ENCODE measurements at places on chromosomes 4 and X. TPM values are rescaled to one million over a fixed set of nuclear protein-coding genes. Genes with fewer than 3 reads are reported as not detected.

DNA sequence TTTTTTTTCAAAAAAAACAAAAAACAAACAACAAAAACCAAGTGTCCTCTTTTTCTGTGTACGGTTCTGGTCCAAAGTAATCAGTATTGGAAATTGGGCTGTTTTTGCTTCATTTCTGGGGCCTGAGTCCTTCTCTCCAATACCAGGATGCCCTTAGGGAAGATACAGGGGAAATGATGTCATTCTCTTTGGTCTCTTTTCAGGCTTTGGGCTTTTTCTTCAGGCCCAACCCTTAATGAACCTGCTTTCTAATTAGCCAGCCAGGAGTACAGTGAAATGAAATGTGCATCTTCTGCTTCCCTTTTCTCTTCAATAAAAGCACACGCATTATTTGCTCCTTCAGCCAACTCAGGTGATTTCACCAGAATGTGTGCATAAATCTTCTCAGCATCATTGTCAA lies 52.6 kb upstream of the RBPJ start:
- DNase-seq, result no peak

Gene FRMPD3
- 0.01 TPM for polyA plus RNA-seq

DNA sequence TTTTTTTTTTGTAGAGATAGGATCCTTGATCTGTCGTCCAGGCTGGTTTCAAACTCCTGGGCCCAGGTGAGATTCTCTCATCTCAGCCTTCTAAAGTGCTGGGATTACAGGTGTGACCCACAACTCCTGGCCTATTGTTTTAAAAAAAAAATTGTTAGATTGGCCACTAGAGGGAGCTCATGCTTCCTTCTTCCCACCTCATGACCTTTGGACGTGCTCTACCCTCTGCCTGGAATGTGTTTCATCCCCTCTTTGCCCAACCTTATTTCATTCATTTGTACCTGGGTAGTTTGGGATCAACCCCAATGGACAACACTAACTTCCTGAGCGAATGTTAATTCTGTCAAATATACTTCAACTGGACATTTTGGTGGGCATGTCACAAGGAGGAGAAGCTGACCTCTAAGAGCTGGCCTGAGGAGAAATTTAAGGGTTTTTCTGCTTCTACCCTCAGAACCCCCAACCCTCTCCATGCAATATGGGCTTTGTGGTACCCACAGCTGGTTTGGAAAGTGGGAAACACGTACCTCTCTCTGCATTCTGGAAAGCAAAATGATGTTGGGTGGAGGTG lies 6.4 kb downstream of the PPEF2 start:
- no peak for DNase-seq

DNA sequence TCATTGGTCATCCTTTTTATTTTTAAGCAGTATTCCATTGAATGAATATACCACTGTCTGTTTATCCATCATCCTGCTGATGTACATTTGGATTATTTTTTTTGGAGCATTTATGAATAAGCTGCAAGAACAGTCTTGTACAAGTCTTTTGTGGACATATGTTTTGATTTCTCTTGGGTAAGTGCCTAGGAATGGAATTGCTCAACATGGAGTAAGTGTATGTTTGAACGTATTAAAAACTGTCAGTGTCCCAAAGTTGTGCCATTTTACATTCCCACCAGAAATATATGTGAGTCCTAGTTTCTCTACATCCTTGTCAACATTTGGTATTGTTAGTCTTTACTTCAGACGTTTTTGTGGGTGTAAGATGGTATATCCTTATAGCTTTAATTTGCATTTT lies 287.0 kb upstream of the POF1B start:
- no peak for DNase-seq

- no peak for DNase-seq
Observed at GRCh38 chr4:39357002-39357401, 9.2 kb downstream of the RFC1 start.

- DNase-seq, result no peak
Observed at GRCh38 chrX:57737881-57738280, 57.8 kb upstream of the NLRP2B start.

DNA sequence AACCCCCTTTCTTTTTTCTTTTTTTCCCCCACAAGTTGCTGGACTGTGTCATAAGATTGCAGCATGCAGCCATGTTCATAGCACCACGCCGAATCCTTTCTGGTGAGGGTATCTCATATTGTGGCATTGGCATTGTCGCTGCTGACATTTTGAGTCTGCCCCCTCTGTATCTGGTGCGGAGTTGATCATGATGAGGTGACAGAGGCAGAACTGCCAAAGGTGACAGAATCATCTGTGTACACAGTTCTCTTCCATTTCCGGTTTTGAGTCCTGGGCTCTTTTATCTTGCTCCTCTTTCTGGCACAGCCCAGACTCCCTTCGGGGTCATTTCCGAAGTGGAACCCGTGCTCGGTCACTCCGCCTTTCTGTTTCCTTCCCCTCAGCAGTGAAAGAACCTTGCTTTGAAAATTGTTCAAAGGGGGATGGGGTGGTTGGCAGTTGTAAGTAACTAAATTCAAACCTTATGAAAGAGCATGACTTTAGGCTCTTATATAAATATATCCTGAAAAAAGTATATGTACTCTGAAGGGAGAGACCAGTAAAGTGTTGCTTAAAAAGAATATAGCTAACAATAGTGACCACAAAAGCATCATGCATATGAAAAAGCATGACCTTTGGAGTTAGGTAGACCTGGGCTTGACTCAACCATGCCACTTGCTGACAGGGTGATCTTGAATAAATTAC lies 55.0 kb upstream of the BMP2K start:
- no peak for DNase-seq

DNA sequence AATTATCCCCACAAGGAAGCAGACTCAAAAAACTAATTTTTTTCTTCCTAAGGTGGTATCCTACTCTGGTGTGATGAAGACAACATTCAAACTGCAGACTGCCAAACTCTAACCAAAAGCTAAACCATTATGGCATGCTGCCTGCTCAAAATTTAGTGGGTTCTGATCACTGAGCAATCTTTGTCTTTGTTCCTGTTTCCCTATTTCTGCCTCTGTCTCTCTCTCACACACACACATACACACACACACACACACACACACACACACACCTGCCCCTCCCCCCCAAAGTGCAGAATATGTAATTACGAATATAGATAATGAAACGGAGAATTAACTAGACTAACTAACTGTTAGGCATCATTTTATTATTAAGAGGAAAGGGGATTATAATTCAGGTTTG lies 1278.6 kb downstream of the PCDH7 start:
- no peak for DNase-seq

- DNase-seq, result no peak
Observed at GRCh38 chrX:37677765-37678164, 7.8 kb upstream of the XK start.

GRCh38 chrX:53227224-53227765 lies 2.3 kb upstream of the KDM5C start:
- no peak for DNase-seq

GRCh38 chrX:1190596-1191145 lies 21.8 kb downstream of the CRLF2 start:
- DNase-seq, result no peak

- DNase-seq, result no peak
Observed at GRCh38 chrX:63740382-63740781, 44.6 kb downstream of the ARHGEF9 start.

Gene MOSPD2
- polyA plus RNA-seq, result 26.4 TPM

- no peak for DNase-seq
Observed at GRCh38 chr4:141132709-141133145, 542 bp downstream of the RNF150 start.

GRCh38 chr4:151672996-151673395 lies 87.8 kb downstream of the GATB start:
- DNase-seq, result no peak

GRCh38 chr4:91028228-91028627 lies 901.0 kb downstream of the CCSER1 start:
- no peak for DNase-seq

Gene ADRA2C
- polyA plus RNA-seq, result not detected

- no peak for DNase-seq
Observed at GRCh38 chr4:4392501-4393183, 5.7 kb downstream of the NSG1 start.

- no peak for DNase-seq
Observed at GRCh38 chr4:38805530-38806145, 1.0 kb upstream of the TLR1 start.

Gene SOWAHD
- polyA plus RNA-seq, result 0.25 TPM

DNA sequence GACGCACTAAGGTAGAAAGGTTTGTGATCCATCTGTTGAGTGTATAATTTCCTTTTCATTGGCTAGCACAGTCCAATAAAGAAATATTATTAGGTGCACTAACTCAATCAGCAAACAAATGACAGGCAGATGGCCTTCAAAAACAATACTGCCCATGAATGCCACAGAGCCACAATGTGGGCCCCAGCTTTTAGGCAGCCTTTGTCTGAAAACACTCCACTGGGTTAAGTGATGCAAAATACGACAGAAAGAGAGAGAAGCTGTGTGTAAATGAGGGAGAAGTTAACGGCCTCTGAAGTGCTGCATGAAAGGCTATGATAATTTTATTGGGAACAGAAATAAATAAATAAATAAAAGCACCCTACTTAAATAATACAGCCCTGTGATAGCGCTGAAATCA lies 274.6 kb downstream of the NKX6-1 start:
- DNase-seq, result no peak

GRCh38 chr4:176563591-176563990 lies 229.1 kb downstream of the VEGFC start:
- no peak for DNase-seq

DNA sequence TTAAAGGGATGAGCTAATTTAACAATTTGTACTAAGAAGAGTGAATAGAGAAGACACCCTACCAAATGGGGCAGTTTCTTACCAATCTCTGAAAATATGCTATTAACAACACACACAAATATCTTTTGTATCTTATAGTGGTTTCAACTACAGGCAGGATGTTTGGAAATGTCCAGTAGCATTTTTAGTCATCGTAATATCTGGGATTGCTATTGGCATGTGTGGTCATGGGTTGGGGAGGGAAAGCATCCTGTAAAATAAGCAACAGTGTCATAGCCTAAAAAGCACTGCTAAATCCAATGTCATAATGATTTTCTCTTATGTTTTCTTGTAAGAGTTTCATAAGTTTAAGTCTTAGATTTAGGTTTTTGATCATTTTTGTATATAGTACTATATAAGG lies 29.3 kb upstream of the ABCG2 start:
- DNase-seq, result no peak

Gene ZNF330
- polyA plus RNA-seq, result 47.4 TPM

GRCh38 chrX:95974890-95975289 lies 709.8 kb upstream of the DIAPH2 start:
- no peak for DNase-seq

Gene TRMT2B
- 14.2 TPM for polyA plus RNA-seq

DNA sequence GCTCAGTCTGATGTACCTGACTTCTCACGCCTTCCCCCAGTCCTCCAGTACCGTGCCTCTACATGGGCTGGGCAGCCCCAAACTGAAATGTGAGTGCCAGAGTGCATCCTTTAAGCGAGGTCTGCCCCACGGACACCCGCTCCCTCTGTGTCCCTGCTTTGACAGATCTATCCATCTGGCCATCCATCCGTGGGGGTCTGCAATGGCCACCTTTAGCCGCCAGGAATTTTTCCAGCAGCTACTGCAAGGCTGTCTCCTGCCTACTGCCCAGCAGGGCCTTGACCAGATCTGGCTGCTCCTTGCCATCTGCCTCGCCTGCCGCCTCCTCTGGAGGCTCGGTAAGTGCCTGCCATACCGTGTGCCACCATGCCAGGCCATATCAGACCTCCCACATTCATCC lies 827 bp downstream of the PORCN start:
- DNase-seq, result no peak
